ENCODE measurements at places on chromosomes 13 and 19.

GRCh38 chr13:72754111-72754510, 26.4 kb downstream of the BORA start:
- no peak for DNase-seq

DNA sequence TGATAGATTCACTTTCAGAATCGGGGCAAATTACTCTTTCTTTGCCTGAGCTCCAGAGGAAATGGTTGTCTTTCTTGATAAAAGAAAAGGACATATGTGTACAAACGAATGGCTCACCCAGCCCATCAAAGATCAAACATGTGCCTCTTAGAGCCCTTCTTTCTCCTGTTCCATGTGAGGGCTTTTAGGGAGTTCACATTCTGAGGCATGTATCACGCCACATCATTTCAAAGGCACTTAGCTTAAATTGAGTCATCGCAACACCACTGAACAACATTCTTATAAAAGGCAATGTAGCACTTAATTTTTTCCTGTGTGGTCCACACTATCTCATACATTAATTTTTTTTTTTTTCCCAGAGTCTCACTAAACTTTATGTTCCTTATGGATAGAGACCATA, 521.0 kb downstream of the SUCLA2 start:
- no peak for DNase-seq

DNA sequence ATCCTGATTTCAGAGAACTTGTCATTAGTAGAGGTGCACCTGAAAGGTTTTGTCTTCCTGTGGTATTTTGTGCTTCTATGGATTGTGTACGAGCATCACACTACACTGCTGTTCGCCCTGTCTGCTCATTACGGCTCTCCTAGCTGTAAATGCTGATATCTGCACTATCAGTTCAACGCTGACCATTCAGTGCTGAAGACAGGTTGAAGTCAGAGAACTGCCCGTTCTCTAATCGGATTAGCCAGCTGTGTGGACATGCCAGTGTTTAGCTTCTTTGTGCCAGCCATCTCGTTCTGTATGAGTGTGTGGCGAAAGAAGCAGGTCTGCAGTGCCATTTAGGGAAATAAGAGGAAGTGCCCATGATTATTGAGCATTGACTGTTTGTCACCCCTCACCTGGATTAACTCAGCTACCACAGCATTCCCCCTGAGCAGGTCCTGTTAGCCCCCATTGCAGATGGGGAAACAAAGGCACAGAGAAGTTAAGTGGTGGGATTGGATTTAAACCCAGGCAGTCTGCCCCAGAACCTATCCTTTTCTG, 21.6 kb upstream of the C1QTNF9 start:
- no peak for DNase-seq

DNA sequence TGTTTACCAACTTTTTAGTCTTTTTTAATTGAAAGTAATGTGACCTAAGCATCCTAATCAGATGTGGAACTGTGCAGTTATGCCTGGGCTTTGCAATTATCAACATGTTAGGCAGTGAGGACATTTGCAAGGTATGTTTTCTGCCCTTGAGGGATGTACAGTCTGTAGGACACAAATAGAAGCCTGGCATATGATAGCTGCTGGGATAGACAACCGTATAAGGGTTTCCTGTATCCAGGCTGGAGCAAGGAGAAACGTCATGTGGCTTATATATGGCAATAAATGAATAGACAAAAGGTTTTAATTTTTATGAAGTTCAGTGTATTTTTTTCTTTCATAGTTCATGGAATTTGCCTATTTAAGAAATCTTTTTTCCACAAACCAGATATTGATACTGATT, 2.0 kb upstream of the VPS36 start:
- DNase-seq: no peak

GRCh38 chr19:31511098-31511497, 161.9 kb upstream of the TSHZ3 start:
- DNase-seq: no peak

DNA sequence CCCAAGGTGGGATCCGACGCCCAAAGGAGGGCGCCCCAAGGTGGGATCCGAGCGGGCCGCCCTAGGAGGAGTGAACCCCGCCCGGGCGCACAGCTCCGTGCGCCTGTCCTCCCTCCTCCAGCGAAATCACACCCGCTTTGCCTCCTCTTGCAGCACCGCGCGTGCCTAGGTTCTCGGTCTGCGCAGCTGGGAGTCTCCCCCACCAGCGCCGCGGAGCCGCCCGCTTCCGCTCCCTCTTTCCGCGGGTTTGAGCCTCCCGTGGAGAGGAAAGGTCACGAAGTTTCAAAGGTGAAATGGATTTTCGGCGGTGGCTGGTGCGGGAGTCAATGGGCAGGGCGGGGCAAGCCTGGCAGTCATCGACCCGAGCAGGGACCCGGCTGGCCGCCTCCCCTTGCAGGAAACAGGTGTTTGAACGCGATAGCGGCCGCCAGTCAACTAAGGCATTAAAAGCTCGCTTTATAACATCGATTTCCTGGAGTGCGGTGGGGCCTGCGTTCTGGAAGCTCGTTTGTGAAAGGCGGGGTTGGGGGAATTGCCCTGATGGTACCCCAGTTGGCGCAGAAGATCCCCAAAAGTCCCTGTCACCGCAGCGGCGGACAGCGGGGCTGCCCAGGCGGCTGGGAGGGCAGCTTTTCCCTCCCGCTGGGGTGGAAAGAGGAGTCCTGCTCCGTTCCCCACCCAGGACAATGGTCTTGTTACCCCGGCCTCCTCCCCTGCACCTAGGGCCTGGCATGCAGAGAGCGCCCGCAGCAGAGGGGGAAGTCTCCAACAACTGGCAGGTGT, 9.0 kb upstream of the SOX1 start:
- no peak for DNase-seq

DNA sequence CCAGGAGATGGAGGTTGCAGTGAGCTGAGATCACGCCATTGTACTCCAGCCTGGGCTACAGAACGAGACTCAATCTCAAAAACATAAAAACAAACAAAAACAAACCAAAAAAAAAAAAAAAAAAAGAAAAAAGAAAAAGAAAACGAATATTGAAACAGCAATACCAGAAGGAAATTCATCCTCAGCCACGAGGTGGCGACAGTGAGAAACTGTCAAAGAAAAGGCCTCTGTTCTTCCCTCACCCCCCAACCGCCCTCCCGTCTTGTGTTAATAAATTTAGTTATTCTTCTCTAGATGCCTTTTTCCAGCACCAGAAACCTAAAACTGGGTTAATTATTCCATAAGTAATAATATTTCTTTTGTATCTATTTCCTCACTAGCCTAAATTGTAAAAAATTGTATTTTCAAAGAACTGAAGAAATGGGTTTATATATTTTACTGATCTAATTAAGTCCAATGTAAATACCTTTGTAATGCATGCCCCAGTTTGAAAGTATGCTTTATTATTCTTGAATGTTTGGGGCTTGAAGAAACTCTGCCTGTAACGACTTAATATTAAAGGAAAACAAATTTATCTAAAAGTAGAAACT, 38.6 kb downstream of the LIG4 start:
- peak; percentile 58 for DNase-seq

DNA sequence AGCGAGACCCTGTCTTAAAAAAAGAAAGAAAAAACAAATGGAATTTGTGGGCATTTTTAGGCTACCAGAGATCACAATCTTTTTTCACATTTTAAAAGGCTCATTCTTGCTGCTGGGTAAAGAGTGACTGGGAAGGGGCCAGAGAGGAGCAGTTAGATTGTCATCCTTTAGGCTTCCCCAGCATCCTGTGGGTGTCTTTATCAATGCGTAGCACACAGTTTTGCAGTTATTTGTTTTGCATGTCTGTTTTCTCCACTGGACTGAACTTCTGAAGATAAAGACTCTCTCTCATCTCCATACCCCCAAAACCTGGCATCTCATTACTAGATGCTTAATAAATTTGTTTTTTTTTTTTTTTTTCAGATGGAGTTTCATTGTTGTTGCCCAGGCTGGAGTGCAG, 2.1 kb upstream of the UTP14C start:
- DNase-seq: no peak

GRCh38 chr13:39816936-39817335, 161.5 kb downstream of the COG6 start:
- no peak for DNase-seq

DNA sequence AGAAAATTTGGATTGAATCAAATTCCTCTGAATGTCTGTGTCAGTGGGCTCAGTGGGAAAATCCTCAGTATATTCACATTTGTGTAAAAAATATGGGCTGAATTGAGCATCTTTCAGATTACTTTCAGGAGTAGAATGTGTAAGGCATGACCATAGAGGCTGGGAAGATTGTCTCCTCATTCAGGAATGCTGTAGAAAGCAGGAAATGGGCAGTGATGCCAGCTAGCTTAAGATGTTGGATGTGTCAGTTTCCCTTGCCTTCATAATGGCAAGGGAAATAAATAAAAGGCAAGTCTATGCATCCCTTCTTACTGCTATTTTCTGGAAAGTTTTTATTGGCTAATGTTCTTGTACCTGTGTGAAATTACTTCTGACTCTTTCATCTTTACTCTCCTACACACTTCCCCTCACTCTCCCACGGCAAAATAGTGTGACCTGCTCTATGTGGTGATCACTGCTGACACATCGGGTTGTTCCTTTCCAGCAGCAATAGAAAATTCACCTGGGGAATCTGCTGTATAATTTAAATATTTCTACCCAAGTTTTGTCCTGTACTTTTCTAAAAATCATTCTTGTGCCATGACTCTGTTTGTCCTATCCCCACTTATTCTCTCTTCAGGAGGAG, 103.2 kb downstream of the LMO7 start:
- no peak for DNase-seq

DNA sequence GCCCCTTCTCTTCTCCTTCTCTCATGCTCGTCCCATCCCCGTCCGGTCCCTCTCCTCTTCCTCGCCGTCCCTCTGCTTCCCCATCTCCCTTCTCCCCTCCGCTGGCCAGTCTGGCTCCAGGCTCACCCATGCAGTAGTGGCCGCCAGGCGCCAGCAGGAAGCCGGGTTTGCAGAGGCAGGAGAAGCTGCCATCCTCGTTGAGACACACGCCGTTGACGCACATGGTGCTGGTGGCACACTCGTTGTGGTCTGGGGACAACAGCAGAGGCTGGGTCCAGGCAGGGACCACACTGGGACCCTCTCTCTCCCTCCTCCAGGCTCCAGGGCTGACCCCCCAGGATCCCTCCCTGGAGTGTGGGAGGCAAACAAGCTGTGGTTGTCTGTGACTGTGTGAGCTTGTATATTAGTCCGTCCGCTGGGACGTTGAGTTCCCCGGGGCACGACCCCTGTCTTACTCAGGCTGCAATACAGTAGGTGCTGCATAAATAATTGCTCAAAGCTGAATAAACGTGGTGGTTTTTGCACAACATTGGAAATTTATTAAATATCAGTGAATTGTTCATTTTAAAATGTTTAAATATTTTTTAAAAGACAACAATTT, 16.4 kb downstream of the FBN3 start:
- no peak for DNase-seq

- no peak for DNase-seq
These were observed 14.2 kb upstream of the ZNF91 start for GRCh38 chr19:23409392-23410048.

DNA sequence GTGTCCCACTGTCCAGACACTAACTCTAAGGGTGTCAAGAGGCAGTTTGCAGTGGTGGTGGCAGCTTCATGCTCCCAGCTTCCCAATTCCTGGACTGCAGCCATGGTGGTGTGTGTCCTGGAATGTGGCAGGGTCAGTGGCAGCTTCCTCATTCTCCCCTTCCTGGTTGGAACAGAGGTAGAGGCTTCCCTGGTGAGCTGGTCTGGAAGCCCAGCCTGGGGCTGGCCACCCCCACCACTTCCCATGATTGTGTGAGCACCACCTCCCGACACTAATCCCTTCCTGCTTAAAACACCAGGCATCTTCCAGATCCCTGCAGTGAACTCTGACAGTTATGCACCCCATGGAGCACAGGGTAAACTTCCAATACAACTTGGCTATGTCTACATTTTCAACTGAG, 134.9 kb downstream of the RAP2A start:
- DNase-seq: no peak

DNA sequence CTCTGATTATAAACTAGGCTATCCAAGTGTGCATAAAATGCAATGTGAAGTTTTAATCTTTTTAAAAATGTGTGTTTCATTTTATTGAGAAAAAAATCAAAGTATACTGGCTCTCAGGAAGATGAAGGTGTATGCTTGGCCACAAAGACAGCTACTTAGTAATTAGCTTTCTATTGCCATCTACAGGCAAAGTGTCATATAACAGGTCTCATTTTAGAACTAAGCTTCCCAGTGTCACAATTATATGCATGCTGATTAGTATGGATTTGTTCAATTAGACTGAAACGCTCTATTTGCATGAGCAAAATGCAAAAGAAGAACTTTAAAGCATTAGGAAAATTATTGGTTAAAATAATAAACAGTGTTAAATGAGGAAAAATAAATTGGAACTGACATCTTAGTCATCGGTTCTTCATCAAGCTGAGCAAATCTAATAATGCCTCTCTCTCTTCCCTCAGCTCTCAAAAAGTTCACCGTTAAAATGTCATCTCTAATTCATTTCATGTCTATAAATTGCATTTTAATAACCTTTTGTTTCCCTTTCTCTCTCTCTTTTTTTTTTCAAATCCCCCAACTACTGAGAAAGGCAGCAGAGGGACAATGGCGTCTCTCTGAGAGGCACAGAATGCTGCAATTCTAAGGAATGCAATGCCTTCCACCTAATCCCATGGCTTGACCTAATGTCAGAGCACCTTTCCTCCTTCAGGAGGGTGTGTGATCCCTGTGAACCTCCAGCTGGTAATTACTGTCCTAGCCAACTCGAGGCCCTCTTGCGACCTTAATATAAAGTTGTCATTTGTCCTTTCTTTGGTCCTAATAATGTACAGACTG, 313.1 kb upstream of the MAB21L1 start:
- no peak for DNase-seq

DNA sequence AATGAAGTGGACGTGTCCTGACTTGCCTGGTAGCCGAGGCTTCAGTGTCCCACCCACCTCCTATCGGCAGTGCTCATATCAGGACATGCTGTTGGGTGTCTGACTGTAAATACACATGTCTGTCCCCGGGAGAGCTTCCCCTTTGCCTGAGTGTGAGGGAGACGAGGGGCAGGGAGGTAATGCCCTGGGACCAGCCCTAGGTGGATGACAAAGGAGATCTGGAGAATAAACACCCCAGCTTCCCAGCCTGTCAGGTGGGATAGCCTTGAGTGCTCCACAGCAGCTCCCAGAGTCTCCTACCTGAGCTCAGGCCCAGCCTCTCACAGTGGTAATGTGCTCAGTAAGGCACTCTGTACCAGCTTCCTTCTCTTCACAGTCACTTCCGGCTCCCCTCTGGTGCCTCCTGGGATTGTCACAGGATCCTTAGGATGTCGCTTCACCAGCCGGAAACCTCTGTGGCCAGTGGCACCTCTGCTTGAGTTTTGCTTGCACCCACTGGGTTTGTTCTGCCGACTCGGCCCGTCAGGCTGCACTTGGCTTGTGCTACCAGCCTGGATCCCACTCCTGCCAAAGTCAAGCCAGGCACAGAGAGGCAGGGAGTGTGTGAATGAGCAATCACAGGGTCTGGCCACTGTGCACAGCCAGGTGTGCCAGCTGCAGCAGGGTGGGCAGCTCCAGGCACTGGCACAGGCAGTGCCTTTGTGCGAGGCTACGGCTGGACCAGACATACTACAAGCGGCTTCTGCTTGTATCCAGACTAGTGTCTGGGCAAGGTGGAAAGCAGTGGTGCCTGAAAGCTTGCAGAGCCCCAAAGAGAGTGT, 54.4 kb upstream of the RGCC start:
- no peak for DNase-seq

- DNase-seq: no peak
These were observed 33.1 kb upstream of the CEBPA start for GRCh38 chr19:33335446-33335845.

GRCh38 chr13:25489238-25489637, 117.5 kb downstream of the ATP8A2 start:
- no peak for DNase-seq

- DNase-seq: peak; percentile 38
These were observed 45.8 kb downstream of the GGACT start for GRCh38 chr13:100542826-100543156.

Data from CD4-positive, alpha-beta memory T cell (primary cell).